Putamen (tissue), 1 donor: ENCODE measurements at places on chromosomes 7 and 10.

GRCh38 chr7:125877246-125877645 lies 947.6 kb upstream of the POT1 start:
- DNase-seq = no peak

DNA sequence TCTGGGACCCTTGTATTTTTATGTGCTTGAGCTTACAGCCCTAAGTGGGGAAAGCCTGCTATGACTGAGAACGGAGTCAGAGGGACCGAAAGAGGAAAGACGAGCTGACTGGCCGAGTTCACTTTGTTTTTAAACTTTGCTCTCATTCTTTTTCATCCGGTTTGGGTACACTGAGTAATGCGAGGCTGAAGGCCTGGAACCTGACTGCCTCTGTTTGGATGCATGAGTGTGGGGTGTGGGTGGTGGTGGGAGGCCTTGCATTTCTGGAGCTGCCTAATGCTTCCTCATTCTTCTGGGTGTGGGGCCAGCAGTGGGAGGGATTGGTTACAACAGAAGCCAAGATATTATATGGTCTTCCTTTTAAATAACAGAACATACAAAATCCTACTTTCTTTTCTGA lies 155.5 kb downstream of the BUB3 start:
- DNase-seq = no peak

GRCh38 chr10:71372882-71373495 lies 23.7 kb upstream of the CDH23 start:
- DNase-seq = no peak

GRCh38 chr7:106116161-106116704 lies 4.1 kb upstream of the SYPL1 start:
- DNase-seq = no peak
